ENCODE measurements at places on chromosomes 7 and 10.

- H3K36me3 ChIP-seq = no peaks in the 10 kb centered on the region
- no peaks in the 10 kb centered on the region for H3K4me1 ChIP-seq
- no peak overlapping the region for H3K4me3 ChIP-seq
- peaks cover 2% of the 10 kb centered on the region for H3K27me3 ChIP-seq
- DNase-seq = no peak
- no peak overlapping the region for H3K27ac ChIP-seq
These were observed 14.7 kb upstream of the SERPINE1 start for GRCh38 chr7:101112233-101112632.

DNA sequence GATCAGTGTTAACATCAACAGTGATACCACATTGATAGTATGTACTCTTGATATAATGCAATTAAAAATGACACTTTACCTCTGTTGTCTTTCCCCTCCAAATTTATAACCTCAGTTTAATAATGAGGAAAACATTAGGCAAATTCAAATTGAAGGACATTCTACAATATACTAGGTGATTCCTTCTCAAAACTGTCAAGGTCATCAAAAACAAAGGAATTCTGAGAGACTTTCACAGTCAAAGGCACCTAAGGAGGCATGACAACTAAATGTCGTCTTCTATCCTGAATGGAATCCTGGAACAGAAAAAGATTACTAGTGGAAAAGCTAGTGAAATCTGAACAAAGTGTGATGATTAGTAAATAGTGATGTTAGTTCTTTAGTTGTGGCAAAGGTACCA lies 22.3 kb upstream of the NXPH1 start:
- no peak overlapping the region for H3K27ac ChIP-seq
- H3K4me3 ChIP-seq = no peak overlapping the region
- H3K36me3 ChIP-seq = no peaks in the 10 kb centered on the region
- no peak for DNase-seq
- H3K4me1 ChIP-seq = no peaks in the 10 kb centered on the region

GRCh38 chr10:51340366-51340765 lies 266.1 kb downstream of the PRKG1 start:
- no peaks in the 10 kb centered on the region for H3K27me3 ChIP-seq
- no peak overlapping the region for H3K4me3 ChIP-seq

- H3K36me3 ChIP-seq = no peaks in the 10 kb centered on the region
- peaks cover 67% of the 10 kb centered on the region for H3K27me3 ChIP-seq
- H3K4me1 ChIP-seq = peaks cover 58% of the 10 kb centered on the region
These were observed 1.0 kb upstream of the PAX2 start for GRCh38 chr10:100744136-100744986.

DNA sequence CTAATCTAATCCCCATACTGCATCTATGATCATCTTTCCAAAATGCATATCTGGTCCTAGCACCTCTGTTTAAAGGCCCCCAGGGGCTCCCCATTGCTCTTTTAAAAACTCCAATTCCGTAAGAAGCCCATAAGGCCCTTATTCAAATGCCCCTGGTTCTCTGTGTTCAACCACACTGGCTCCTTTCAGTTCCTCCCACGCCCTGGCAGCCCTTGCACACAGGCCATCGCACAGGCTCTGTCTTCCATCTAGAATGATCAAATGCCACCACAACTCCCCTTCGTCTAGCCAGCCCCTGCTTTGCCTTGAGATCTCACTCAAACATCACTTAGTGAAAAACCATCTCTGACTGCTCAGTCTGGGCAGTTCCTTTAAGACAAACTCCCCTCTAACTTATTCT lies 112.9 kb upstream of the LYZL2 start:
- no peak overlapping the region for H3K4me3 ChIP-seq
- H3K27me3 ChIP-seq = peaks cover 5% of the 10 kb centered on the region
- peaks cover 13% of the 10 kb centered on the region for H3K4me1 ChIP-seq
- no peak overlapping the region for H3K27ac ChIP-seq
